ENCODE measurements at places on chromosomes 2 and 18.
A peak's percentile ranks its signal among the peaks of the same experiment; 100 is the strongest.

- DNase-seq, result no peak
Observed at GRCh38 chr2:182890305-182890704, 23.9 kb upstream of the FRZB start.

DNA sequence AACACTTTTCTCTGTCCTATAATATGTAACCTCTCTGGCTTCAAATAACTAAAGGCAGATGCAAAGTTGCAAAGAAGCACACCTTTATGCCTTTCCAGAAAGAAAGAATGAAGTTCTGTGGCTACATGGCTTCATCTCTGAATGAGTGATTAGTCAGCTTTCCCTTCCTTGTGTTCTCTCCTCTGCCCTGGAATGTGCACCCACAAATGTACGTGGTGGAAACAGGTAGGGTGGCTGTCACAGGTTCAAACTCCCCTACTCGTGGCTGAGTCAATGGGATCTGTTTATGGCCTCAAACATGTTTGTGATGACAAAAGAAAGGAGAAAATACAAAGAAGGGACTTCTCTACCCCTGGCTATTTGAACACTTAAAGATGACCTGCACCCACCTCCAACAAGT is 55.5 kb upstream of the ACVR2A start:
- no peak for DNase-seq

DNA sequence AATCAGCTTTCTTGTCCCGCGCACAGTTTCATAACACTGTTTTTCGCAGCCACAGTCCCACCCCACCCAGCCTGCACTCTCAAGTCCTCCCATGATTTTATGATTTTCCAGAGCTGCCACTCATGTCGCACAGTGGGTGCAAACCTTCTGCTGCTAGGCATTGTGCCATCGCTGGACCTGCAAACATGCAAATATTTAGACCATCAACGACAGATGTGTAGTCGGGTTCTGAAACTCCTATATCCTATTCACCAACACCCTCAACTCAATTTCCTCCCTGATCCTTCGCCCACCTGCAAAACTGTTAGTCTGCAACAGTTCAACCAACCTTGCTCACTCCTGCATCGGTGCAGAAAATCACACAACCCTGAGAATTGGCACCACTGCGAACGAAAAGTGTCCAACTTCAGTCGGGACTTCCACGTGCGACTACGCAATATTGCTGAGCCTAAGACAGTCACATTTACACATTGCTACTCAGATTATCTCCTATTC is 871 bp upstream of the ALS2 start:
- DNase-seq, result no peak

DNA sequence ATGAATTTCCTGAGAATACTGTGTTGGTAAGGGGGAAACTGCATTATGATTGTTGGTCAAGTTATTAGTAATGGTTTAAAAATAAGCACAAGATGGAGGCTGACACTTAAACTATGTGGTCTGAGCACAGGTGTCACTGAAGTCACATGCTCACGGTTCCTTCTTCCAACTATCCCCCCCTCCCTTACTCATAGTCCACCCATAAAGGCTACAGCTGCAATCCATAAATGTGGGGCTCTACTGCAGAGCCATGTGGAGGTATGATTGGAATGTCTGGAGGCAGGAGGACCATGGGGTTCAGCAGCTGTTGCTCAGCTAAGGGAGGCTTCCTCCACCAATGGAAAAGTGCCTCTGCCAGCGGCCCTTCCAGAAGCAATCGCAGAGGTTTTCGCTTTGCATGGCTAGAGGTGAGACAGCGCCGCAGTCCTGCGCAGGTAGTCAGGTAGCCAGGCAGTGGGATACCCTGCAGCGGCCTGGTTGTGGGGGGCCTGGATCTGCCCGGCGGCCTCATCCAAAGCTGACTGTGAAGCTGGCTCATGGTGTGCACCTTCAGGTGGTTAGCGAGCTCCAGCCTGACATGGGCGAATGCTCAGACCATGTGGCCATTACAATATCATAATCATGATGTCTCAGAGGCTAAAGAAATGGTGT is 249.6 kb downstream of the DCDC2C start:
- no peak for DNase-seq

DNA sequence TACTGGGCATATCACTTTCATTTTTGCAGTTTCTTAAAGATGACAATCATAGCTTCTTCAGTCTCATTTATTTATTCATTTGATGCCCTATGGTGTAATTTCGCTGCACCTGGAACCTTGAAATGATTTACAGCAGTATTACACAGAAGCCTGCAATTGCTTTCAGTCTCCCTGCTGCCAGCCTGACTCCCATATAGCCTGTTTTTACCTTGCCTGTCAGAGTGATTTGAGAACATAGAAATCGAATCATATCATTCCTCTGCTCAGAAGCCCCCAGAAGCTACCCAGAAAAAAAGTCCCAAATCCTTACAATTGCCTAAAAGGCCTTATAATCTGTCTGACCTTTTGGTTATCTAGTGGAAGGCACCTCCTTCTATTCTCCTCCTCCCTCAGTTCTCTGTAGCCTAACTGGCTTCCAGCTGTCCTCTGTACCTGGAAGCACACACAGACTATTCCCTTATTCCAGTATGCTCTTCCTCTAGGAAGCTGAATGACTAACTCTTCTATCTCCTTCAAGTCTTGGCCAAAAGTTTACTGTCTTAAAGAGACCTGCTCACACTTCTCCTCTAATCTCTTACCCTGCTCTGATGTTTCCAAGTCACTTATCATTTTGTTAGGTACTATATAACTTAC is 12.6 kb downstream of the SCN3A start:
- no peak for DNase-seq

GRCh38 chr2:56287974-56288373 is 104.2 kb downstream of the CCDC85A start:
- DNase-seq, result no peak

DNA sequence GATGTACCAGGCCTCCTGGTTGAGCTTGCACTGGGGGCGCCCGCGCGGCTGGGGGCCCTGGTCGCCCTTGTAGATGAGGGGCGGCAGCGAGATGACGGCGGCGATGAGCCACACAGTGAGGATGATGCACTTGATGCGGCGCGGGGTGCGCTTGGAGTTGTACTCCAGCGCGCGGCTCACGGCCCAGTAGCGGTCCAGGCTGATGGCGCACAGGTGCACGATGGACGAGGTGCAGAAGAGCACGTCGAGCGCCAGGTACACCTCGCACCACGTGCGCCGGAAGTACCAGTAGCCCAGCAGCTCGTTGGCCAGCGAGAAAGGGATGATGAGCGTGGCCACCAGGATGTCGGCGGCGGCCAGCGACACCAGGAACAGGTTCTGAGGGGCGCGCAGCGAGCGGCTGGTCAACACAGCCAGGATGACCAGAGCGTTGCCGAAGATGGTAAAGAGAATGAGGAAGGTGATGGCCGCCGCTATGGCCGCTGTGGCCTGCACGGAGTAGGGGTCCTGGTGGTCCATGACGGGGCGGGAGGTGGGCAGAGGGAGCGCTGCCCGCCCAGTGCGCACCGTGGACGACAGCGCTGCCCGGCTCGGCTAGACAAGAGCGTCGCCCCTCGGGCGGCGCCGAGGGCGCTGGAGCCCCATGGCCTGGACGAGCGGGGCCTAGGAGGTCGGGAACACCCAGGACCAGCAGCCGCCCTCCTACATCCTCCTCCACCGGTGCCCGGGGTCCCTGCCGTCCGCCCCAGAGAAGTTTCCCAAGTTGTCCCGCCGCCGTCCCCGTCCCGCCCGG is 544 bp downstream of the ADRA2B start:
- no peak for DNase-seq

GRCh38 chr2:3650140-3650920 is 7.7 kb upstream of the ALLC start:
- no peak for DNase-seq

DNA sequence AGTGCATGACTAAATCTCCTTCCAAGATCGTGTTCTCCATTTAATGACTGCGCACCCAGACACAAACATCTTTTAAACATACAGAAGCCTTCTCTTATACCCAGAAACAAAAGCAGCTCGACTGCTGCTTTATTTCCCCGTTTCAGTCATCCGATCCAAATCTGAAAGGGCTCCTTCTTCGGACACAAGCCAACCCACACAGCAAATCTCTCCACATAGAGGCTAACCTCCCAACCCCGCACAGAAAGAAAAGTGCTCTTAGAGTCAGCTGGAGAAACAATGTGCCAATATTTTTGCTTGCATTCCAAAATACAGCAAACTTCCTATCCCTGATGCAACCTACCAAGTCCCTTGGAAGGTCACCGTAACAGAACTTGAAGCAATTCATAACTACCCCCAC is 29.1 kb downstream of the GAREM1 start:
- DNase-seq, result no peak

- DNase-seq, result no peak
Observed at GRCh38 chr2:170493426-170494097, 221.6 kb upstream of the SP5 start.

DNA sequence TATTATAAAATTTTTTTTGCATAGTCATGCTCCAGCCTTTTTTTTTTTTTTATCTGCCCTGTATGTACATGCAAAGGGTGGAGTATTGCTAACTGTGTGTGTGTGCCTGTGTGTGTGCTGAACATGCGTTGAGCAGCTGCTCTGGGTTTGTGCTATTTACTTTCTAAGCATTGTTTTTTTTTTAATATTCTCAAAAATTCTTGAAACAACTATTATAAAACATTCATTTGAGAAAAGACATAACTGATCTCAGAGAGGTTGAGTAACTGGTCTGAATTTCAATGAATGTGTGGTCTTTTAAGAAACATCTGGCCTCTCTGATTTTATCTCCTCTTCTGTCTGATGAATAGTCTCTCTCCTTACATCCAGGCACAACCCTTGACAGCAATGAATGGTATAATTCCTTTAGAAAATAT is 366.0 kb upstream of the SLC14A2 start:
- DNase-seq, result no peak

- DNase-seq, result no peak
Observed at GRCh38 chr2:104866122-104866864, 12.4 kb downstream of the POU3F3 start.

DNA sequence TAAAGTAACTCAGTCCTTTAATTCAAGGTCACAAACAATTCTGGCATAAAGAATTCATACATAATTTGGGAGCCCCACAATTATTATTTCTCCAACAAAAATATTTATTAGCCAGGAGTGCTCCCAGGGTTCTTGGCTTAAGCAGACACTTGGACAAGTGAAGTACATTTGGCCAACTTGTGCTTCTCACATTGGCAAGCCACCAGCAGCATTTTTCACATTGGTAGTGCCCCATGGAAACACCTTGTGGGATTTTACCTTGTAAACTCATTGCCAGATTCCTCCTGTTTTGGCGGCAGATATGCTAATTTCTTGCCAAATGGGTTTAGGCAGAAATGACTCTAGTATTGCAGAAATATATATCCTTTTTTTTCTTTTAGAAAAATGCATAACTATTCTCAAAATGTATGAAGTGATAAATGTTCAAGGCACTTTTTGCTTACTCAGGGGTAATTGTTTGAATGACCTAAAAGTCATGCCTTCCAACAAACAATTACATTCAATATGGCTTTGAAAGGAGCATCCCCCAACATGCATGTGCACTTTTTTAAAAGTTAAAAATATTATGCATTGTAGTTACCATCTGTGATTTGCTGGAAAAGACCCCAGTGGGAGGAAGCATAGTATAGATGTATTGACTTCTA is 113.5 kb downstream of the CSRNP3 start:
- DNase-seq, result no peak

GRCh38 chr2:166375736-166376487 is at the start of gene SCN9A:
Gene SCN9A, minus strand, starts transcription at chr2:166375944. Its CDS starts 64,188 bp downstream, at chr2:166311756.
- DNase-seq, result peak; percentile 65
